ENCODE measurements at places on chromosomes 5 and 9. TPM values are rescaled to one million over a fixed set of nuclear protein-coding genes. Genes with fewer than 3 reads are reported as not detected.

- H3K4me1 ChIP-seq, result peaks cover 46% of the 10 kb centered on the region
- no peak overlapping the region for H3K27ac ChIP-seq
- H3K4me3 ChIP-seq, result no peak overlapping the region
Observed at GRCh38 chr9:127825319-127826051, 22.8 kb downstream of the FPGS start.

DNA sequence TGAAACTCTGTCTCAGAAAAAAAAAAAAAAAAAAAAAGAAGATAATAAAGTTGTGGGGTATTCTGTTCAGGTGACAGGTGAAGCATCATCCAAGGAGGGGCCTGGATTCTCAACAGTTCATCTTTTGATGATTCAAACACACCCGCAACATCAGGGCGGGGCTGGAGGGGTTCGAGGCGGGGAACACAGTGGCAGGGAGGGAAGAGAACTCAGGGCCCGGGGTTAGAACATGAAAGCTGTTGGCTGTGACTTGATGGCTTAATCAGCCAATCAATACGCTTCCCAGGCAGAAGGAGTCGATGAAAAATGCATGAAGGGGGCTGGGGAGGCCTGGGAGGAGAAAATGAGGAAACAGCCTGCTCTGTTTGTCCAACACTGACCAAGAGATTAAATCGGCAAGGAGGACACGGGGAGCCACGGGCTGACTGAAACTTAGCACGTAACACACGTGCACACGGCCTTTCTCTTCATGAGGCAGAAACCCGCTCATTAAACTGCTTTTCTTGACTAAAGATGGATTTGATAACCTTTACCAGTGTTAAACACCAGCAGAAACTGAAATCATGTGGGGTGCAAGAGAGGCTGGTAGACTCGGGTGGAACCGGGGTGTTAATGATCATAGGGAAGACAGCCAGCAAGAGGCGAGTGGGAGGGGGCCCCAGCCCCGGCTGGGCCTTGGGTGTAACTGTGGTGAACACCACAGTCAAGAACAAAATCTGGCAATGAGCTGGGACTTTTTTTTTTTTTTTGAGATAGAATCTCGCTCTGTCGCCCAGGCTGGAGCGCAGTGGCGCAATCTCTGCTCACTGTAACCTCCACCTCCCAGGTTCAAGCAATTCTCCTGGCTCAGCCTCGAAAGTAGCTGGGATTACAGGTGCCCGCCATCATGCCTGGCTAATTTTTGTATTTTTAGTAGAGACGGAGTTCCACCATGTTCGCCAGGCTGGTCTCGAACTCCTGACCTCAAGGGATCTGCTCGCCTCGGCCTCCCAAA lies 105.7 kb upstream of the RAPGEF1 start:
- no peak overlapping the region for H3K27ac ChIP-seq
- peaks cover 11% of the 10 kb centered on the region for H3K27me3 ChIP-seq
- H3K36me3 ChIP-seq, result no peaks in the 10 kb centered on the region
- DNase-seq, result no peak
- H3K4me3 ChIP-seq, result no peak overlapping the region

DNA sequence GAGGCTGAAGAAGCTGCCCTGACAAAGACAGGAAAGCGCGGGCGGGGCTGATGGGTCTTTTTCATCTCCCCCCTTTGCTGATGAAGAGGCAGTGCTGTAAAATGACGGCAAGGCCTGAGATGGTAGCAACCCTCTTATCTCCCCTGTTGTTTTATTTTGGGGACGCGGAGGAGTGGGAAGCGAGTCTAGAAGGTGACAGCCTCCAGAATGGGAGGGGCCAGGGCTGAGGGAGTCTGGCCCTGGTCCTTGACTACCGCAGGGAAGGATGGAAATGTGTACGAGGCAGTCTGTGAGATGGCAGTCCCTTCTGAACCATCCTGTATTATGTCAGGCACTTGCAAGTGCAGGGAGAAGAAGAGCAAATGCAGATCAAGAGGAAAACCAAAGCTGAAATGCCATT lies 46.1 kb upstream of the TCERG1 start:
- H3K27me3 ChIP-seq, result peaks cover 2% of the 10 kb centered on the region
- no peaks in the 10 kb centered on the region for H3K4me1 ChIP-seq
- H3K27ac ChIP-seq, result no peak overlapping the region
- H3K36me3 ChIP-seq, result no peaks in the 10 kb centered on the region
- H3K4me3 ChIP-seq, result no peak overlapping the region

DNA sequence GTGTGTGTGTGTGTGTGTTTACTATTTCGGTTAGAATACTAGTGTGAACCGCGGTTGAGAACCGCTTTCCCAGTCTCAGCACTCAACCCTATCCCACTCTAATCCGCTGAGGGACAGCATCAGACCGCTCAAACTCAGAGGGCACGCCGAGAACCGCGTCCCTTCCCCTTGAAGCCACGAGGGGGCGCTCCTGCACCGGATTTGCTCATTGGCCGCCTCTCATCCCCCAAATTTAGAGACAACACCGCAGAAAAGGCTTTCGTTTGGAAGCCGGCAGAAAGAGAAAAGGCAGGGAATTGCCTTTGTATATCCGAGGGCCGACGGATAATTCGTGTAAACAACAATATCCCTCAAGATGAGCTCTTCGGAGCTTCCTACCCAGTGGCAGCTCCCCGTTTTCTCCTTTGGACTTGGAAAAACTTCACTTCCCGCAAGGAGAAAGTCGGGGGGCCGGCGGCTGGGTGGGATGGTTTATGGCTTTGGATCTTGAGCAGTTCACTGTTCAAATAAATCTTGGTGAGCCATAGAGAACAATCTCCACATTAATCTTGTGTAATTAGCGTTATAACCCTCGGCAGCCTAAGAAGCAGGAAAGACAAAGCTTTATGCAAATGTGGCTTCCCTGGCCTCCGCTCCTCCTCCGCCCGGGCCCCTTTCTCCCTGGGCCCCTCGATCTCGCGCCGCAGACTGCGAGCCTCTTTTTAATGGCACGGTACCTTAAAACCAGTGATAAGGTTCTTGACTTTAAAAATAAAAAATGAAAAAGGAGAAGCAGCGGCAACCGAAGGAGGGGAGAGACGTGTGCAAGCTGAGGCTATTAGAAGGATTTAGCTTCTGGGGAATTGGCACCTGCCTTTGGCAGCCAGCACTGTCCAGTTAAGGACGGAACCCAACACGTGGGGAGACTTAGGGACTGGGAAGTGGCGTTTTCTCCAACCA lies 296.8 kb downstream of the PARP8 start:
- H3K36me3 ChIP-seq, result no peaks in the 10 kb centered on the region
- H3K27ac ChIP-seq, result no peak overlapping the region
- H3K4me3 ChIP-seq, result peak overlapping the region; percentile 40
- H3K4me1 ChIP-seq, result peaks cover 35% of the 10 kb centered on the region
- peak; percentile 81 for DNase-seq
- peaks cover 49% of the 10 kb centered on the region for H3K27me3 ChIP-seq

DNA sequence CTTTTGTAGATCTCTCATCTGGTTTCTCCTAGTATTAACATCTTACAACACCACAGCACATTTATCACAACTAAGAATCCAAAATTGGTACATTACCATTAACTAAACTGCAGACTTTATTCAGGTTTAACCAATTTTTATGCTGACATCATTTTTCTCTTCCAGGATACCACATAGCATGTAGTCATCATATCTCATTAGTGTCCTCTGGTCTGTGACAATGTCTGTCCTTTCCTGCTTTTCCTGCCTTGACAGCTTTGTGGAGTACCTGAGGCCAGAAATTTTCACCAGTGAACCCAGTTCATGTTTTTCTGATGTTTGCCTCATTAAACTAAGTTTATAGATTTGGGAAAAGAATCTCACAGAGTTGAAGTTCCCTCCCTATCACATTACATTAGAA lies 294.7 kb upstream of the TNC start:
- no peak overlapping the region for H3K27ac ChIP-seq
- no peak for DNase-seq
- no peaks in the 10 kb centered on the region for H3K36me3 ChIP-seq
- H3K4me3 ChIP-seq, result no peak overlapping the region
- no peaks in the 10 kb centered on the region for H3K27me3 ChIP-seq

DNA sequence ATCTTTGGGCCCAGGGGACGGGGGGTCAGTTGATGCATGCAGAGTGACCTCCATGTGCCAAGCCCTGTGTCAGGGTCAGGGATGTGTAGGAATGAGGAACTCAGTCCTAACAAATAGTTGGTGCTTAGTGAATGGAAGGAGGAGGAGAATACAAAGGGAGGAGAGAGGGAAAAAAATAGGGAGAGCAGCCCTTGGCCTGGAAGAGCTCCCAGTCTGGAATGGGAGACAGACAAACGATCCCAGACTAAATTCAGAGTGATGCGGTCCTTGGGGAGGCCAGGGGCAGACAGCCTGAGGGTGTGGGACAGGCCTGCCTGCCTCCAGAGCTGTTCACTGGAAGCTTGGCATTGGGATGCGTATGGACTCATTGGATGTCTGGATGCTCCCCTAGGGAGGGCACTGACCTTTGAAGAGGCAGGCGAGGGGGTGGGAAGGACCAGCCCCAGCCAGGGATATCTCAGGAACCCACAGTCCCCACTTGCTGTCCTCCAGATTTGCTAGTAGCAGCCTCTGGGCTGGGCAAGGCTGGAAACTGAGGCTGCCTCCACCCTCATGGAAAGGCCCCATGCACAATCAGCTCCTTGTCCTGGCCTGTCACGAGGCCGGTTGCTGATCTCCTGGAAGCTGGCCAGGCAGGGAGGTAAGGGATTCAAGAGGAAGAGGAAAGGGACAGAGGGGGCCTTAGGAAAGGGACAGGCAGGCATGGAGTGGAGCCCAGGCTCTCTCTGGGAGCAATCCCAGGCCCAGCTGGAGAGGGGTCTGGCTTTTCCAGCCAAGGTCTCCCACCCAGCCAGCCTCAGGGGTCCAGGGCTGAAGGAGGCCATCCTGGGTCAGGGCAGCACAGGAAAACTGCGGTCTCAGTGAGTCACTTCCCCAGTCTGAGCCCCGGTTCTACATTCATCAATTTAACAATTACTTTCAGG lies 69.0 kb upstream of the GGTA1 start:
- H3K4me1 ChIP-seq, result peaks cover 43% of the 10 kb centered on the region
- no peaks in the 10 kb centered on the region for H3K27me3 ChIP-seq
- H3K4me3 ChIP-seq, result peak overlapping the region; percentile 38
- no peaks in the 10 kb centered on the region for H3K36me3 ChIP-seq

GRCh38 chr5:148436029-148436428 lies 52.3 kb downstream of the FBXO38 start:
- H3K4me1 ChIP-seq, result no peaks in the 10 kb centered on the region
- peaks cover 30% of the 10 kb centered on the region for H3K36me3 ChIP-seq
- H3K27ac ChIP-seq, result no peak overlapping the region
- H3K27me3 ChIP-seq, result no peaks in the 10 kb centered on the region
- no peak overlapping the region for H3K4me3 ChIP-seq

DNA sequence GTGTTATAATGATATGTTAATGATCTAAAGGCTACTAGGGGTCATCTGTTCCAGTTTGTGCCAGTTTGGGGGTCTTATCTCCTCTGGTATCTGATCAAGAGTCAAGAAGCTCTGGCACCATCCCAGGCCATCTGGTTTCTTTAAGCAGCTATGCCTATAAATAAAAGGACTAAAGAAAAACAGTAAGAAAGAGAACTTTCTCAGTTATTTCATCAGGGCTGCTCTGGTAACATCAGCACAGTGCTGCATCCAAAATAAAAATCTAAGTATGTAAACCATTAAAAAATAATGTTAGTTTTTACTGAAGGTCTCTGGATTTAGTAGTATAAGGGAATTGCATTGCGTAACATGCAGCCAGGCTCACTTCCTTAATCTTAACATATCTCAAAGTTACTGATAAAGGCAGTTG lies 185.0 kb downstream of the NR2F1-AS1 start:
- H3K27me3 ChIP-seq, result no peaks in the 10 kb centered on the region
- H3K36me3 ChIP-seq, result no peaks in the 10 kb centered on the region
- no peak overlapping the region for H3K27ac ChIP-seq
- no peak overlapping the region for H3K4me3 ChIP-seq

DNA sequence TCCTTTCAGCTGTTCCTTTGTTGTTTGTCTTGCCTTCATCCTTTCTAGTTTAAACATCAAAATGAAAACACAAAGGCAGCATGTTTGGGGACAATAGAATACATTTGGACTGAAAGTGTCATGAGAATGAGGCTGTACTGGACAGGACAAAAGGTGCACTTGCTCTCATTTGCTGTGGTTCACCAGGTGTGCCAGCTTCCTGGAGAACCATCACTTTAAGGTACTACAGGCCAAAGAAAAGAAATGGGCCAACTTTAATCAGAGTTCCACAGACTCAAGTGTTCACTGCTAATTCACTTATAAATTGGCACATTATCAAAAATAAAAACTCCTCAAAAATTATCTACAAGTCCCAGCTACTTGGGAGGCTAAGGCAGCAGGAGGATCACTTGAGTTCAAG lies 53.8 kb downstream of the ABHD17B start:
- H3K27me3 ChIP-seq, result no peaks in the 10 kb centered on the region
- no peaks in the 10 kb centered on the region for H3K4me1 ChIP-seq
- no peak for DNase-seq
- H3K27ac ChIP-seq, result no peak overlapping the region
- no peak overlapping the region for H3K4me3 ChIP-seq
- H3K36me3 ChIP-seq, result no peaks in the 10 kb centered on the region

GRCh38 chr5:150540615-150541396 lies 32.9 kb downstream of the NDST1 start:
- H3K4me1 ChIP-seq, result no peaks in the 10 kb centered on the region
- H3K4me3 ChIP-seq, result no peak overlapping the region
- no peak overlapping the region for H3K27ac ChIP-seq
- H3K36me3 ChIP-seq, result peaks cover 88% of the 10 kb centered on the region

DNA sequence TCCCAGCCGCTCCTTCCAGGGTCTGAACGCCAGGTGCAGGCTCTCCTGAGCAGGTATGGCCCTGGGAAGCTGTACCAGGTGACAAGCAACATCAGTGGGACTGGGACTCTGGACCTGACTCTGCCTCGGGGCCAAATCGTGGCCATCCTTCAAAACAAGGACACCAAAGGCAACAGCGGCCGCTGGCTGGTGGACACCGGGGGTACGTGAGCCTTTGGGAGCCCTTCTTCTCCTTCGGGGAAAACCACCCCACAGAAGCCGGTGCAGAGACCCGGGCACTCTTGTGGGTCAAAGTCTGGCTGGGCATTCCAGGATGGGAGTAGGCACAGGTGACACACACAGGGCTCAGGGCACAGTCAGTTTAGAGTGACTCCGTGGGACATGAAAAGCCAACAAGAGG lies 45.8 kb downstream of the ARHGEF37 start:
- H3K27me3 ChIP-seq, result no peaks in the 10 kb centered on the region
- no peak overlapping the region for H3K4me3 ChIP-seq
- no peak for DNase-seq
- no peaks in the 10 kb centered on the region for H3K4me1 ChIP-seq
- no peak overlapping the region for H3K27ac ChIP-seq
- H3K36me3 ChIP-seq, result peaks cover 3% of the 10 kb centered on the region

GRCh38 chr5:176892663-176893062 lies 6.5 kb downstream of the HK3 start:
- no peak overlapping the region for H3K27ac ChIP-seq
- H3K4me1 ChIP-seq, result no peaks in the 10 kb centered on the region
- H3K27me3 ChIP-seq, result peaks cover 6% of the 10 kb centered on the region
- DNase-seq, result no peak
- H3K36me3 ChIP-seq, result no peaks in the 10 kb centered on the region
- H3K4me3 ChIP-seq, result no peak overlapping the region

- peaks cover 90% of the 10 kb centered on the region for H3K27me3 ChIP-seq
- peaks cover 22% of the 10 kb centered on the region for H3K4me1 ChIP-seq
- no peak overlapping the region for H3K27ac ChIP-seq
- H3K4me3 ChIP-seq, result no peak overlapping the region
Observed at GRCh38 chr5:173238312-173239232, 3.6 kb upstream of the NKX2-5 start.

PHF24 gene
- polyA plus RNA-seq, result 0.09 TPM

HAVCR1 gene
- polyA plus RNA-seq, result 0.29 TPM

PDE8B gene
- 3.0 TPM for polyA plus RNA-seq

PCDHGB7 gene
- 7.6 TPM for polyA plus RNA-seq

GZMA gene
- polyA plus RNA-seq, result not detected

TNFSF15 gene
- polyA plus RNA-seq, result 0.20 TPM

All from muscle of leg (tissue), 16 donors.